ENCODE measurements at places on chromosomes 3 and 15.
A peak's percentile ranks its signal among the peaks of the same experiment; 100 is the strongest.

GRCh38 chr3:177352424-177352823 is 155.1 kb upstream of the TBL1XR1 start:
- no peak for DNase-seq

GRCh38 chr3:194840661-194841514 is 155.2 kb downstream of the FAM43A start:
- DNase-seq = no peak

- DNase-seq = no peak
Observed at GRCh38 chr15:64314456-64314855, 41.5 kb downstream of the CSNK1G1 start.

- no peak for DNase-seq
Observed at GRCh38 chr15:50513001-50513400, 33.5 kb downstream of the USP50 start.

DNA sequence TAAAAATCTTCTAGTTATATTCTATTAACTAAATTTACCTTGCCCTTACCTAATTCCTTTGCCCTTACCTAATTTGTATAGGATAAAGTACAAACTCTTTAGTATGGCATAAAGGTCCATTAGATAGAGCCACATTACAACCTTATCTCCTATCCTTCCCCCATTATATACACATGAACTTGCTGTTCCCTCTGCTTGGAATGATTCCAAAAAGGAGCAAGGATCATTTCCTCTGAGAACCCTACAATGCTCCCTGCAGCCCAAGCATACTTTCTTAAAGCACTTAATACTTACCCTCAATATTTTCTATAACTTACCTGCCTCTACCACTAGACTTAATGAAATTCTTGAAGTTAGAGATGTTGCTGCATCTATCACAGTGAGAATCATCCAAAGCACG is 118.9 kb upstream of the CCDC54 start:
- no peak for DNase-seq

DNA sequence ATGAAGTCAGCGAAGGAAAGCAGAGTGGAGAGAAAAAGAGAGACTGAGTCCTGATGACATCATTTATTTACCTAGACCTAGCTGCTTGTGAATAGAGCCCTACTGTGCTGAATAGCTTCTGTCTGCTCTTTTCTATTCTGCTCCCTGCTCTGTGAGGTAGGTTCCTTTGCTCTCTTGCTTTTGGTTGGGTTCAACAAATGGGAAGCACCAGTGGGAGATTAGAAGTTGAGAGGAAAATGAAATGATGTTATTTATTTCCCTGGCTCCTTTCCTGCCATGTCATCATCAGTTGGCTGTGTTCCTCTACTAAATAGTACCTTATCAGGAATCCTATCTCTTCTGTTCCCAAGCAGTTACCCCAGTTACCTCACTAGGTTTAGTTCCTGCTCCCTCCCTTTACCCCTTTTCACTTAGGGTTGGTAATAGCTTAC is 23.5 kb downstream of the DTWD1 start:
- DNase-seq = no peak

DNA sequence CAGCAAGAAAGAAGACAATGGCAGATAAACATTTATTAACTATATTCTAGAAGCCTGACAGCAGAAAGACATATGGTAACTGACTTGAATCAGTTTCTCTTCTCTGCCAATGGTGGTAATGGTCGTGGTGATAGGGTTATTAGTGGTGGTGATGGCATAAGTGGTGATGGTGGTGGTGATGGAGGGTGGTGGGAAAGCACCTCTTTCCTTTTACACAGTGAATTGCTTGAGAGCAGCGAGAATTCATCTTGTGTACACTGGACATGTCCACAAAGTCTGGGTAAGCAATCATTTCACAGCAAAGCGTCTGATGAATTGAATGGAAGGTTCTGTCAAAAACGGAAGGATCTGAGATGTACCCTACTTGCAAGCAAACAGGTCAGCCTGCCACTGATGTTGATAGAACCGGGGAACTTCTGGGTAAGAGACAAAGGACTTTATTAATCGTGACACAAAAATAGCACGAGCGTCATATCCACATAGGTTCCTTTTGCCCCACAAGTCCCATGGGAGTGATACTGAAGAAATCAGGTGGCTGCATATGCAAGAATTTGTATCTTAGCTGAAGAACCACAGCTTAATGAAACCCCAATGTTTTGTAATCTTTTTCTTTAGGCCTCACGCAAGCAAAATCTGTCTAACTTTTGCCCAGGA is 23.5 kb upstream of the TBC1D5 start:
- no peak for DNase-seq

- no peak for DNase-seq
Observed at GRCh38 chr3:55735976-55736375, 248.9 kb upstream of the WNT5A start.

DNA sequence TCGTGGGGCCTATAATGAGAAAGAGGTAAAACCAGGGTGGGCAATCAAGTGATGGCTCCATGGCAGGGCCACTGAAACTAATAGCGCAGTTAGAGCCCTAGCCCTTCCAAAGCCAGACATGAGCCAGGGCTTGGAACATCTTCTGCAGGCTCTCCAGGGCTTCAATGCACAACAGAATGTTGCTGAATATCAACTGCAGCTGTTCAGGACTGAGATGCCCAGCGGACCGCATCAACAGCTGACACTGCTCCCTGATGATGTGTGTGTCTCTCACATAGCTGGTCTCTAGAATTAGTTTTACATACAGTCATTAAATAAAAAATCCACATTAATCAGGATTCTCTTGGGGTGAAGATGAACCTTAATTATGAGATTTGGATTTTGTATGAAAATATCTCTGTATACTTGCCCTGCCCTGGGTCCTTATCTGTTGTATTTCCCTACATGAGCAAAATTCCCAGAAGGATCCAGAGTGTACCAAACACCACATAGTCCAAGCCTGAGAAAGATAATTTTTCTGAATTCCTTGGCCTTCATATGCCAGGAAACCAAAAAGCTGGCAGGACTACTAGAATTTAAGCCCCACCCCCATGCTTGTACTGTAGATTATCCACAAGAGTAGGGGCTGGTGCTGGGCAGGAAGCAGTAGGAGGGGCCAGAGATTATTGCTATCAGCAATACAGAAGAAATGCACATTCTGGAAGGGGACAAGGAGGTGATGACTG is 7.7 kb upstream of the GOLGB1 start:
- no peak for DNase-seq

- DNase-seq = no peak
Observed at GRCh38 chr3:177281292-177282118, 84.2 kb upstream of the TBL1XR1 start.

DNA sequence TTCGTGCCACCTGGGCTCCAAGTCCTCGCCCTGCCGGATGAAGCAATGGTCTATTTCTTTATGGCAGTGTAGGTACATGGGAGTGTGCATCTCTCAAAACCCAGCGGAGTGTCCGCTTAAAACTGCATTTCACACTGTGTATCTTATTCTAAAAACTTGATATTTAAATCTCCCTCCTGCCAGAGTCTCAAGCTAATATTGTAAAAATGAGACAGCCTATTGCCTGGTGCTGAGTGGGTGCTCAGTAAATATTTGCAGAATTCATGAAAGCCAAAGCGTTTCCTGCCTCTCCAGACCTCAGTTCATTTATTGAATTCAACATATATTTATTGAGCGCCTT is 330 bp upstream of the TBC1D2B start:
- DNase-seq = no peak

GRCh38 chr3:134971306-134971705 is 176.2 kb downstream of the EPHB1 start:
- no peak for DNase-seq

- DNase-seq = no peak
Observed at GRCh38 chr3:194330579-194330978, 20.5 kb downstream of the CPN2 start.

GRCh38 chr3:3815206-3815605 is 16.0 kb downstream of the LRRN1 start:
- no peak for DNase-seq

- no peak for DNase-seq
Observed at GRCh38 chr3:151999936-152000335, 126.5 kb downstream of the SUCNR1 start.

DNA sequence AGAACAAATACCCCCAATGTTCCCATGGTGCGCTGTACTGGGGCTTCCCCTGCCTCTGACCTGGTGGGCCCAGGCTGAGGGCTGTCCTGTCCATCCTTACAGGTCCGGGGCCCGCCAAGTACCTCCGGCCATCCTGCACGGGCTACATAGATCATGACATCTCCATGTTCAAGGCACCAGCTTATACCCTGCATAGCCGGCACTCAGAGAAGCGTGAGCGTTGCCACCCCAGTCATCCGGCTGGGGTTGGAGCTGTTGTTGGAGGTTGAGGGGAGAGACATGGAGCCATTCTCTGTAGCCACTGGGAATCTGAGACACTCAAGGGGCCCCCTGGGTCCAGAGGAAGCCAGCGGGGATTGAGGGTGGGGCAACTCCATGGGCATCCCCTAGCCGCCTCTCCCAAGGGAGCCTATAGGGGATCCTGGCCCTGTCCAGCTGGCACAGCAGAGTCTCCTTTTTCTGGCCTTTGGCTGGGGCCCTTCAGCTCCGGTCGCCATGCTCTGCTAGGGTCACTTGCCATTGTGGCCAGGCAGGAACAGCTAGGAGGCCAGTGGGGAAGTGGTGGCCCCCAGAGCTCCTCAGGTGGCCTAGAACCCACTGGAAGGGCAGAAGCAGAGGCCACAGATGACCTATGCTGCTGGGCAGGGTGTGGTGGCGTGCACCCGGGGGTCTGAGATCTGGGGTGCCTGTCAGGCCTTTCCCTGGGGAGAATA is 12.5 kb upstream of the CSPG4 start:
- no peak for DNase-seq

GRCh38 chr15:70512772-70513362 is 250.5 kb downstream of the UACA start:
- peak; percentile 66 for DNase-seq

DNA sequence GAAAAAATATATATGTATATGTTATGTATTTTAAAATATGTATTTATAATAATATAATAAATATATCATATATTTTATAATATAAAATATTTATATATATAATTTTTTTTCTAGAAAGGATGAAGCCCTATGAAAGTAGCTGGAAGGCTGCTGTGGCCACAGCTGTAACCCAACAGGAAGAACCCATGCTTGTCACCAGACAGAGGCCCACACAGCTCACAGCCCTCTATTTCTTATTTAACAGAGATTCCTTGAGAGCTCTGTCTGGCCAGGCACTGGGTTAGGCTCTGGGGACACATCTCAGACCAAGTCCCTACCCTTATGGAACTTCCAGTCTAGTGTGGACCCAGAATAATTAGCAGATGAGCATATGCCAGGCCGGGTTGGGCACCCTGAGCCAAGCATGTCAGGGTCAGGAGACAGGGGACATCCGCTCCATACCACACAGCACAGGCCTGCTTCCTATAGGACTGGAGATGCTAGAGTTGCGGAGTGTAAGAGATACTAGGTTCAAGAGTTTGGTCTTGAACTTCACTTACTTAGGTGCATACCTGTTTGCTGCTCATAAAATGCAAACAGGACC is 20.5 kb downstream of the MGLL start:
- no peak for DNase-seq

- DNase-seq = no peak
Observed at GRCh38 chr15:64896371-64897069, 15.2 kb upstream of the ANKDD1A start.

DNA sequence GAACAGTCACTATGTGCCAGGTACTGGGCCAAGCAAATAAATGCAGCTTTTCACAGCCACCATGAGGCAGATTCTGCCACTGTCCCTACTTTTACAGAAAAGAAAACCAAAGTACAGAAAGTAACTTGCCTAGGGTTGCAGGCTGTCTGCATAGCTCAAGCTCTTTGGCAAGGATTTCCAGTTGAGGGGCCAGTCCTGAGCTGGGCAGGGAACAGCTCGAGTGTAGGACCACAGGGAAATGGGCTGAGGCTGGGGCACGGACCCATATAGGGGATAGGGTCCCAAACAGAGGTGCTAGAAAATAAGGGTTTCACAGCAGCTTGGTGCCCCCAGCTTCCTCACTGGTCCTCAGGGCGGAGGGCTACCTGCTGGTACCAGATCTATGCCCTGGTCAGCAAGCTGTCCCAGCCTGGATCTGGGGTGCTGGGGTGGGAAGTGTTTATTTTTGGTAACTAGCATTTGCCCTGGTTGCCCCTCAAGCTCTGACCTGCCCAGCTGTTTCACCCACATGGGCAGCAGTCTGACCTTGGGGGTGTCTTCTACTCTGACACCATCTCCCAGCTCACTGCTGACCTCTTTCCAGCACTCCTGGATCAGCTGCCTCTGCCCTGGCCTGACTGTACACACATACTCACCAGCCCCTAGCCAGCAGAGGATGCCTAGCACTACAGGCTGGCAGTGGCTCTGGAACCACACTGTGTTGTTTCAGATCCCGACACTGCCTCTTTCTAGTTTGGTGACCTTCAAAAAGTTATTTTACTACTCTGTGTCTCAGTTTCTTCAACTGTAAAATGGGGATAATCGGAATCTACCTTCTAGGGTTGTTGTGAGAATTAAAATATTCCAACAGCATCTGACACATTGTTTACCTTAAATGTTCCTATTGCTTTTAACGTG is 16.2 kb downstream of the MRAS start:
- DNase-seq = no peak

- DNase-seq = peak; percentile 89
Observed at GRCh38 chr3:186806089-186807055, at the start of gene RFC4. RFC4 (minus strand) TSS chr3:186806482; CDS start chr3:186804713, 1,769 bp downstream.
